CD4-positive, alpha-beta T cell treated with Interleukin-6 at 100 ng/mL for 8 hours (primary cell): ENCODE measurements at places on chromosomes 1 and 21.

GRCh38 chr1:70504821-70505193, 93.7 kb downstream of the CTH start:
- DNase-seq = no peak

- no peak for DNase-seq
These were observed 32.6 kb downstream of the SDC3 start for GRCh38 chr1:30875916-30876315.

- no peak for DNase-seq
These were observed 1383.1 kb upstream of the ADGRL2 start for GRCh38 chr1:80417671-80418070.

GRCh38 chr1:107530543-107530942, 389.7 kb downstream of the NTNG1 start:
- no peak for DNase-seq

DNA sequence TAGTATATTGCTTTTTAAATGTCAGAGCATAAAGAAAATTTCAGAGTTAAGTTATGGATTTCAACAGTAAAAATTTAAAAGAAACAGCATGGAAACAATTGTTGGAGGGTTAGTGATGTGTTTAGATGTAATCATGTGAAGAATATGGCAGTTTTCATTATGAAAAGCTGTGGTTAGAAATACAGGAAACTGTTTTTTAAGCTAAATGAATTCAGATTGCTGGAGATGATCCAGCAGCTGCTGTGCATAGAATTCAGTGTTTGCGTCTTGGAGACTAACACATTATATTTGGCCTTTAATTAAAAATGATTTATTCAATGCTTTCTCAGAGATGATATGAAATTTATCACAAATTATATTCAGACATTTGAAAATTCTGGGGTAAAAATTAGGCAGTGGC, 273.6 kb upstream of the LRRC7 start:
- DNase-seq = no peak

- no peak for DNase-seq
These were observed 13.8 kb upstream of the ABCB10 start for GRCh38 chr1:229572286-229572685.

DNA sequence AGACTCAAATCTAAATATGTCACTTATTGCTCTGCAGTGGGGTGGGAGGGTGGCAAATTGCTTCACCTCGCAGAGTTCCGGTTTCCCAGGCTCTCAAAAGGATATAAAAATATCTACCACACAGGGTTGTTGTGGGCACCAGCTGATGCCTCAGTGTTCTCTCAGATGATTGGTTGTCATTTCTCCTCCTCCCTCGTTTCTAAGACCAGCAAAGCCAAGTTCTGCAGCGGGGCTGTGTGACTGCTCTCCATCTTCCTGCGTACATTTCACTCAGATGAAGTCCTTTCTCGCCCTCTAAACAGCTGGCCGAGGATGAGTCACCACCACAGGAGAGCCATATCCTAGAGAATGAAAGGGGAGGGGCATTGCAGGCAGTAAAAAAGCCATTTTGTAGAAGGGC, 35.0 kb upstream of the VWA5B1 start:
- DNase-seq = no peak

DNA sequence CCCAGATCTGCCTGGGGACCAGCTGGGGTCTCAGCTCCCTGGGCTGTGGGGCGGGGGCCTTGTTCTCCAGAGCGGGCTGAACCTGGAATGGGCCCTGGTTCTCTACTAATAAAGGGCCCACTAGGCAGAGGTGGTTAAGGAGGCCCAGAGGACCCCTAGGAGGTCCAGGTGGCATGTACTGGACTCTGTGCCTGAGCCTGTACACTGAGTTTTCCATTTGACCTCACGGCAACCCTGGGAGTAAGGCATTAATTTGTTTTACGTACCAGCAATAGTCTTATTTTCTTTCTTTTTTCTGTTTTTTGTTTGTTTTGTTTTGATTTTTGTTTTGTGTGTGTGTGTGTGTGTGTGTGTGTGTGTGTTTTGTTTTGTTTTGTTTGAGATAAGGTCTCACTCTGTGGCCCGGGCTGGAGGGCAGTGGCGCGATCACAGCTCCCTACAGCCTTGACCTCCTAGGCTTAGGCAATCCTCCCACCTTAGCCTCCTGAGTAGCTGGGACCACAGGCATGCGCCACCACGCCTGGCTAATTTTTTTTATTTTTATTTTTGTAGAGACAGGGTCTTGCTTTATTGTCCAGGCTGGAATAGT, 19.6 kb upstream of the FAM131C start:
- DNase-seq = no peak

GRCh38 chr1:44685218-44685617, 10.7 kb downstream of the ARMH1 start:
- no peak for DNase-seq

DNA sequence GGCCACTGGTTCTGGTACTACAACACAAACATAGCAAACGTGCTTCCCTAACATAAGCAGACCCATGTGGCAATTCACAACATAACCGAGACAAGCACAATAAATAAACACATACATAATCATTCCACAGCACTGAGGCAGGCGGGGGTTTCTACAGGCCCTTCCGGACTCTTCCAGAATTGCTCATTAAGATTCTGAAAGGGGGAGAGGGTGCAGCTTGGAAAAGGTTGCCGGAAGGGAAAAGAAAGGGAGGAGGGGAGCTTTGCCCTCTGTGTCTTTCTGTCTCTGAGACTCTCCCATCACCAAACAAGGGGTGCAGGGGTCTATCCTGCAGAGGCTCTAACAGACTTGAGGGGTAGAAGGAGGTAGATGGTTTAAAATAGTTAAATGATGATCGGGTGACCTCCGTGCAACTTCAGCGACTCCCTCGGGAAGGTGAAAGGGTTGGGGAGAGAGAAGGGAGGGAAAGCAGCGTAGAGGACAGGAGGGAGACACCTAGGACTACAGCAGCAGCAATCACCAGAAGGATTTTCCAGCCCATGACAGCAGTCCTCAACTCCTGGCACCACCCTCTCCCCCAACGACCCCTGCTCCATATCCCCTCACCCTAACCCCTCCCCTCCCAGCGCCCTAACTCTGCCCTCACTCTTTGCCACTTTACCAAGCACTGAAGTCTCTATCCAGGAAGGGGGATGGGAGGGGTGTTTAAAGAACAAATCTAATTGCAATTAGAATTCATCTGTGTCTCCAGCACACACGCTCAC, 365.5 kb upstream of the ESRRG start:
- no peak for DNase-seq
